Right kidney (tissue), 9 donors: ENCODE measurements at places on chromosomes 7 and 10.
A peak's percentile ranks its signal among the peaks of the same experiment; 100 is the strongest.

DNA sequence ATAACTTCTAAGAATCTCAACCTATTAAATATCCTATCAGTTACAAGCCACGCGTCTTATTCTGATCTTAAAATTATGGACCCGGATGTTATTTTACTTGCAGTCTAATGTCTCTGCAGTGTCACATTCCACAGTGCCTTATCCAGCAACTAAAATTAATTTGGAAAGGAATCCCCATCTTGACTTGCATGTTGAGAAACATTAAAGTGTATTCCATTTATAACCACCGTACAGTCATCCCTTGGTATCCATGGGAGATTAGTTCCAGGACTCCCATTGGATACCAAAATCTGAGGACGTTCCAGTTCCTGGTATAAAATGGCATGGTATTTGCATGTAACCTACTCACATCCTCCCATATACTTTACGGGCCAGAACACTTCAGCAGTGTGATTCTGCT, 194.7 kb downstream of the ARHGAP21 start:
- no peak for DNase-seq

GRCh38 chr7:142896741-142897379, 11.3 kb upstream of the TRPV6 start:
- DNase-seq, result no peak

- DNase-seq, result no peak
Observed at GRCh38 chr7:17713584-17713983, 226.7 kb downstream of the SNX13 start.

DNA sequence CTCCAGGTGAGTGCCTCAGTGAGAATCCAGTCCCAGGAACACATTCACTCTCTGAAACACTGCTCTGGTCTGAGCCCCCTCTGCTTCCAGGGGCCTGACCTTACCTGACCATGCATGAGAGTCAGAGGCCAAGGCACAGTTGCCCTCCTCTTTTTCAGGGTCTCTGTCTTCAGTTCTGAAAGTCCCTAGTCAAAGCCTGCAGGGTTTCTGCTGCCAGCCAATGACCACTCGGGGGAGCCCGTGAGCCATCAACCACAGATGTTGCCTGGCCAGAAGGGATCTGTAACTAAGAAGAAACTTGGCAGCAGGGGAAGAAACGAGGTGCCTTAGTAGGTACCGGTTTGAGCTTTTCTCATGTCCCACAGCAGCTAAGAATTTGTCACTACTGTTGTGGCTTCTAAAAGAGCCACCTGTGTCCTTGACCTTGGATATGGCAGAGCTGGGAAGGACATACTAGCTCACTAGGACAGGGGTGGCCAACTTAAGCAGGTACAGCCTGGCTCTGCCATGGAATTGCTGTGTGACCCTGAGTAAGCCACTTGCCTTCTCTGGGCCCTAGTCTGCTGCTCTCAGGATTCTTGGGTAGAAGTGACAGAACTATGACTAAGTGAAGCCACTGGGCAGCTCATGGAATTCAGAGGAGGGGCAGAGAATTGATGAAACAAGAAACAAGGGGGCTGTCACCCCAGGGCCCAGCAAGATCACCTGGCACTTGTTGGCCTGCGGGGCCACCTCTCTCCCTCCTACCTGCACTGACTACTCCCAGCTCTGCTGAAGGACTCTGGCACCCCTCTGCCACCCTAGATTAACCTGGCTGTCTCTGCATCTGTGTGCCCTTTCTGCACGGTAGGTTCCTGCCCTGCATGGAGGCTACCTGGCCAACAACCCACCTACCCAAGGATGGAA, 83.8 kb upstream of the GPR26 start:
- peak; percentile 36 for DNase-seq

GRCh38 chr10:10734356-10735064, 283.2 kb upstream of the CELF2 start:
- DNase-seq, result no peak

- peak; percentile 11 for DNase-seq
Observed at GRCh38 chr7:121196286-121196685, 132.5 kb upstream of the WNT16 start.

GRCh38 chr7:148505645-148506375, 84.8 kb upstream of the C7orf33 start:
- no peak for DNase-seq

- no peak for DNase-seq
Observed at GRCh38 chr10:89215511-89215910, 8.4 kb upstream of the CH25H start.

GRCh38 chr10:73406846-73407245, 7.0 kb downstream of the ANXA7 start:
- DNase-seq, result no peak

GRCh38 chr10:68153473-68154210, 44.4 kb downstream of the MYPN start:
- no peak for DNase-seq

DNA sequence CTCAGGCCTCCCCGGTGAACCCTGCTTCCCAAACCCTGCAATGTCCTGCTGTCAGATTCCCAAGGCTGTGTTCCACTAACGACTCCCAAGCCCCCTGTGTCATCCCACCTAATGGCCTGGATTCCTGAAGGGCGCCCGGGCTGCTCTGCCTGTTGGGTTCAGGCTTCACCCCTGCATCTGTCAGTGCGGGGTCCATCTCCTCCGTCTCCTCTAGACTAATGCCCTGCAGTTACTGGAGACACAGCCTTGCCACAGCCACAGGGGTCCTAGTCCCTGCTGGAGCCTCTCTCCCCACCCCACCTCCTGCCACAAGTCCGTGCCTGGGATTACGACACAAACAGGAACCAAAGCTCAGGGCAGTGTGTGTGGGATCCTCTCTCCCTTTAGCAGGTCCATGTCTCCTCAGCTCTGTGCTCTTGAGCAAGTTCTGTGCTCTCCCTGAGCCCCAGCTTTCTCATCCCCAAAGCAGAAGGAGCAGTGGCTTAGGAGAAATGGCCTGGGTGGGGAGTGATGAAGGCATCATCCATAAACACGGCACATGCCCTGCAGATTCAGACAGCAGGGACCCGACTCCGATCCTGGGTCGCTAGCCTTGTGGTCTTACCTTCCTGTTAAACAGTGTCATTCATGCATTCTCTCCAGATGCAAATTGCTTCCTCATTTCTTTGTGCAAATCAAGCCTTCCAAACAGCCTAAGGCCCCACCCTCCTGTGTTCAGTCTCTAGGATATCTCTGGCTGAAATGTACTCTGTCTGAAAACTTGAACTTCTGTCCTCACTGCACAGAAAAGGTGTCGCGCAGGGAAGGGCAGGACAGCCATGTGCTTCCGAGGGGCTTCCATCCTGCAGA, 8.2 kb upstream of the RBP3 start:
- DNase-seq, result no peak

GRCh38 chr7:47264021-47264651, 317.8 kb downstream of the TNS3 start:
- no peak for DNase-seq

GRCh38 chr7:99120501-99120900, 23.4 kb downstream of the SMURF1 start:
- no peak for DNase-seq

DNA sequence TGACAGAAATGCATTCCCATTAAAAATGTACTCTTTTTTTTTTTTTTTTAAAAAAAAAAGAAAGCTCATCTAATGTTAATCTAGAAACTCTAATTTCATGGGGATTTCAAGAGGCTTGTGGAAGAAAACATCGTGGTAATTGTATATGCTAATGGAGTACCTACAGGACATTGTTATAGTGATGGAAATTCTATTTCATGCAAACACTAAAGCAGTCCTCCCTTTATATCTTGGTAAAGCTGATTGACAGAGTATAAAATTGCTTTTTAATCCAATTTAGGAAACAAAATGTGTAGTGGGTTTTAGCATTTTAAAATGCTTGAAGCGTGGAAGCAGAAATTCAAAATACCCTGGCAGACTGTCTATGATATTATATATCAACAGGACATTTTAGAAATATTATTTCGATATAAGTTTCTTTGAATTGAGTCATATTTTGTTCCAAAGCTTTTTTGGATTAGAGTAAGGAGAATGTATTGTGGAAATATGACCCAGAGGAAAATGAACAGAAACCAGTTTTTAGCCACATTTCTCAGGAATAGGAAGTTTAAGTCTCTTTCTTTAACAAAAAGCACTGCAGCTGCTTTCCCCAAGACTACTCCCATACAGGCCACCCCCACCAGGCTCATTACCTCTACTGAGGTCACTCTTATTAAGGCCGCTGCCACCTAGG, 121.9 kb downstream of the WNT2 start:
- DNase-seq, result no peak

- no peak for DNase-seq
Observed at GRCh38 chr7:45646207-45646821, 72.1 kb downstream of the ADCY1 start.

GRCh38 chr10:131891196-131891928, 9.4 kb upstream of the PPP2R2D start:
- DNase-seq, result no peak

- DNase-seq, result no peak
Observed at GRCh38 chr10:20922451-20922850, 25.3 kb upstream of the NEBL start.

DNA sequence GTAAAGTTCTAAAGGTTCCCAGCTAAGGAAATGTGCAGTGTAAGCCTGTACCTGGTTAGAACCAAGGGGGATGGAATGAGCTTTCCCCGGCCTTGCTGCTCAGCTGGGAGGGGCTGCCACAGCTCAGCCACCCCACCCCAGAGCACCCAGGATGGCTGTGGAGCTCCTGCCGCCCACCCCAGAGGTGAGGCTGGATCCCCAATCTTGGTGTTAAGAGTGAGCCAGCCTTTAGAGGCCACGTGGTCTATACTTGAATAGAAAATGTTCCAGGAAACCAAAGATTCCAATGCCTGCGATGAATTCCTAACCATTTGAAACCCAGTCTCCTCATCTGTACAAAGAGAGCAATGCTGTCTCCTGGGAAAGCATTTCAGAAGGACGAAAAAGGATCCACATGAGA, 16.5 kb downstream of the DIP2C start:
- no peak for DNase-seq

- DNase-seq, result peak; percentile 15
Observed at GRCh38 chr10:106515206-106515790, 649.2 kb downstream of the SORCS1 start.

DNA sequence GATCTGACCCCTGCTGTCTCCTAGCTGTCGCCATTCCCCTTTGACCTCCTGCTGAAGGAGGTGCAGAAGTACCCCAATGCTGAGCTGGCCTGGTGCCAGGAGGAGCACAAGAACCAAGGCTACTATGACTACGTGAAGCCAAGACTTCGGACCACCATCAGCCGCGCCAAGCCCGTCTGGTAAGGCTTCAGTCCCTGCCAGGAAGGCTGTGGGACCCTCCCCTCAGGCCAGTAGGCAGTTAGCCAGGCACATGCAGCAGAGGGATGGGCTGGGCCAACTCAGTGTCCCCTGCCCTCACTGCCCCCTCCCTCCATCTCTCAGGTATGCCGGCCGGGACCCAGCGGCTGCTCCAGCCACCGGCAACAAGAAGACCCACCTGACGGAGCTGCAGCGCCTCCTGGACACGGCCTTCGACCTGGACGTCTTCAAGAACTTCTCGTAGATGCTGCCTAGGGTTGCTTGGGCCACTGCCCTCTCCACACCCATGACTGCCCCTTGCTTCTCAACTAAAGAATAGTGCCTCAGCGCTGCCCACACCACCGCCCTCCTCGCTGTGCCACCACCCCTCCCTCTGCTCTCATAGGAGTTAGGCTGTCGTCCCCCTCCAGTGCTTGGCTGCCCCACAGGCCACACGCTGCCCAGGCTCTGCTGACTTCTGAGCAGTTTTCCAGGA, 41.0 kb upstream of the ZMIZ2 start:
- no peak for DNase-seq

- no peak for DNase-seq
Observed at GRCh38 chr10:1674501-1674900, 62.8 kb downstream of the ADARB2 start.

DNA sequence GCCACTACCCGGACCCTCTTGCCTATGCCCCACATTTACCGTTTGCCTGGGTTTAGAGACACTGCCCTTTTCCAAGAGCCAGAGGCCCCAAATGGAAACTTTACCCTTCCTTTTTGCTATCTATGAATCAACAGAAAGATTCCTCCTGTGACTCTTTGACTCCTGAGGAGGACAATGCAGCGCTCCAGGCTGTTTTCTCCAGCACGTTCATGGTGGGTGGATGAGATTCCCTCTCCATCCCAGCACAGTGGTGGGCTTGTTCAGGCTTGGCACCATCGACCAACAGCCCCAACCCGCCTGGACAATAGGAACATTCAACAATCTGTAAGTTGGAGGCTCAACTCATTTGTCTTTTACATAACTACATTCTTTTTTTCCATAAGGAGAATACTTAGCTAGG, 55.9 kb downstream of the DLD start:
- DNase-seq, result no peak

- DNase-seq, result no peak
Observed at GRCh38 chr7:8365499-8366110, 67.8 kb upstream of the NXPH1 start.

- DNase-seq, result no peak
Observed at GRCh38 chr7:151014950-151015349, 9.3 kb downstream of the ATG9B start.

- DNase-seq, result no peak
Observed at GRCh38 chr7:3007696-3008095, 36.0 kb downstream of the CARD11 start.

- no peak for DNase-seq
Observed at GRCh38 chr10:75803816-75804552, 372.6 kb downstream of the LRMDA start.

DNA sequence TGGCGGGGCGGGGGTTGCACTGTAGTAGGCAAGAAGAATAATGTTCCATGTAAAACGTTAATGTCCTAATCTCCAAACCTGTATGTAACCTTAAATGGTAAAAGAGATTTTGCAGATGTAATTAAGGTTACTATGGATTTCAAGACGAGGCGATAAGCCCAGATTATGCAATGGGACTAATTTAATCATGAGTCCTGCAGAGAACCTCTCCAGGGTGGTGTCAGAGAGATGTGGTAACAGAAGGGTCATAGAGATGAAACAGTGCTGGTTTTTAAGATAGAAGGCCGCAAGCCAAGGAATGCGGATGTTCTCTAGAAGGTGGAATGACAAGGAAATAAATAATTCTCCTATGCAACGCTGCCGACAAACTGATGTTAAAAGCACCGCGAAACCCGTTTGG, 57.1 kb downstream of the UBE3C start:
- DNase-seq, result no peak

DNA sequence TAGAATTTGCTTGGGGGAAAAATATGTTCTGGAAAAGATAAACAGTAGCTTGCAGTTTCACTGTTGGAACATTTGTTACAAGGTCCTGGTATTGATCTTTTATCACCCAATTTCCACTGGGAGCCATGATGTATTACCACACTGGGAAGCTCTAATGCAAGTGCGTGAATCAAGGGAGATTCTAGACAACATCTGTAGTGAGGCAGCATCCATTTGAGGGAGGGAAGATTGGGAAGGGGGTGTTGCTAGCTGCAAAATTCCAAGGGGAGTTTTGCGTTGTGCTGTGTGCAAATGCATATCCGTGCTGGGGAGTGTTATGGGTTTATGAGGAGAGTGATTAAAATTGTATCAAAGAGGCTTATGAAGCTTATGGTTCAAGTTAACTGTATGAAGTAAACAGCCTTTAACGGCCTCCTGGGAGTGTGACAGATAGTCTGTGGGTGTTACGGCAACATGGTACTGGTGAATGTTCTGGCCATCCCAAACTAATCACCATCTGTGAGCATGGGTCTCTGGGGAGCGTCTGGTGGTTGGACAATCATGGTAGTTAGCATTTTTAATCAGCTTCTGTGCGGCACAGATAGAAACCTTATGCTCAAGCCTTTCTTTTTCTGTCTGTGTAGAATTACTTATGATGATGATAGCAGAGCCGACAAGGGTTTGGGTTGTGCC, 601.9 kb upstream of the GALNT17 start:
- DNase-seq, result no peak

- DNase-seq, result peak; percentile 51
Observed at GRCh38 chr10:123144697-123145541, 3.0 kb upstream of the HMX2 start.

GRCh38 chr10:32054094-32054493, 2.1 kb downstream of the KIF5B start:
- peak; percentile 26 for DNase-seq
